CD4-positive, alpha-beta T cell treated with Interleukin-17A for 1 hour (primary cell): ENCODE measurements at places on chromosomes 6 and 20.
A peak's percentile ranks its signal among the peaks of the same experiment; 100 is the strongest.

- peak; percentile 5 for DNase-seq
Observed at GRCh38 chr6:154408891-154409500, 52.4 kb upstream of the IPCEF1 start.

DNA sequence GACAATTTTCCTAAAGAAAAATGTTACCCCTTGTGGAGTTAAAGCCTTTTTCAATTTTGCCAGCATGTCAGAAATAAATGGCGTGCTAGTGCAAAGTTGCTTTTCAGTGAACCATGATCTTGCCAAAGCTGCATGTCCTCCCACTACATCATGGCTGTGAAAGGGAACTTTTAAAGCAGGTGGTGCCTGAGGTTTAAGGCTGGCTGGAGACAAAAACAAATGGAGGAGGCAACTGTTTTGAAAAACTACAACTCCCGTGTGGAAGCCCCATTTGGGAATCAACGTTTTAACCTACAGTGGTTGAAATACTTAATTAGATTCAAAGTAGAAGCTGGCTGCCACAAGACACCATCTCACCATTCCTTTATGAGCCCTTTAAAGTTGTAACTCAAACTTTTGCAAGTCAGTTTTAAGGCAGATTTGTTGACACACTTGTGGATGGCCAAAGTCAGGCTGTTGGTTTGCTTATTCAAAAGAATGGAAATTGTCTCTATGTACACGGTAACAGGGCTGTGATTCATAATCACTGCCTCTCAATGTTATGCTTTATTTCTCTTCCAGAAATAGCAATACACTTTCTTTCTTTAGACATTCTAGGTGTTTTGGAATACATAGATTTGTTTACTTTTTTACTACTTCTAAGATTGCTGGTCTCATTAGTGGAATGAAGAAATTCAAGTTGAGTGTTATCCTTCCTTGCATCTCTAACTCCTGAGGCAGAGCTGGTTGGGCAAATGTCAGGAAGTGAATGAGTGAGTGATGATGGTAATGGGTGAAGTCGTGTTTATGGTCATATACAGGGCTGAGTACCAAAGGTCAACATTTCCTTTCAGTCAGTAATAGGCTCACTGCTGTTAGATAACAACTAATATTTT is 196.4 kb upstream of the GMDS start:
- DNase-seq, result no peak

GRCh38 chr6:3390698-3391097 is 66.2 kb downstream of the SLC22A23 start:
- no peak for DNase-seq

DNA sequence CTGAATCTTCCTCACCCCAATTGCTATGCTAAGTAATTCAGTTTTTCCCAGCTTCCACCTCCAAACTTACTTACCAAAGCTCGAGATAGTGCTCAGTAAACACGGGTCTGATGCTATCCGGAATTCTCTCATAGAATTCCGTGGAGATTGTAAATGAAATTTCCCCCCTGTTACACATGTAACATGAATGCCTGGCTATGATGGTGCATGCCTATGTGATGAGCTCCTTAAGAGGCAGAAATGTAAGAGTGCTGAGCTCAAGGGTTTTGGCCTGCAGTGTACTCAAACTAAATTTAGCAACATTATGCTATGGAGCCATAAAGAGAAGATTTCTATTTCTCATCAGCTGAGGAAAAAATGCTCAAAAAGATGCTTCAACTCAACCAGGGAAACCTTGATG is 133.4 kb upstream of the FUT9 start:
- no peak for DNase-seq

DNA sequence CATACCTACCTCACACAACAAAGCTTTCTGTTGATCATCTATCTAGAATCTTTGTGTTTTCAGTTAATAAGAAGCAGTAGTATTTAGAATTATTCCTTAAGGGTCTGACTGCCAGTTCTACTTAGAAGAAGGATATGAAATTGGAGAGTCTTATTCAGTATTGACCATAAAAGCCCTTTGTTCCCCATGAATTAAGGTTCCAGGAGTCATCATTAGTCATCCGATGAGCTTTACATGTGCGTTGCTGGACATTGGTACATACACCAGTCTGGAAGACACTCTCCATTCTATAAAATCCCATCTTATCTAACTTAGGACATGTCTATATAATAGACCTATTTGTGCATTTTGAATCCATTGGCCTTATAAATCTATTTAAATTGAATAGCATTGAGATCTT is 34.4 kb upstream of the RNF217 start:
- DNase-seq, result no peak

- DNase-seq, result no peak
Observed at GRCh38 chr6:32166411-32167061, 2.1 kb downstream of the EGFL8 start.

GRCh38 chr6:66897576-66897975 is 1190.5 kb upstream of the EYS start:
- no peak for DNase-seq

DNA sequence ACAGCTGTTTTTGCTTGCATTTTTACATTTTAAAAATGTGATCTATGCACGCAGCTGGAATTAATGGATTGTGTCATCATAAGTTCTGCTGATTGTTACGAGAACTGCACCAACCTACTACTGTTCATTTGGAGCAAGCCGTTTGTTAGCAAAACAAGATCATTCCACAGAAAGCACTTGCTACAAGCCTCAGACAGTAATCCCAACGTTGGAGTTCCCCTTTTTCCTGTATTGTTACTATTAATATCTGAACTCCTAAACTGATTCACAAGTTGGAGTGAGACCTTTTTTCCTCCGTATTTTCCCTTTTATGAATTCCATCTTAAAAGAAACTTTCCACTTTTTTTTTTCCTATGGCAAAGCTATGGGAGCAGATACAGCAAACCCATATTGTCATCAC is 3.5 kb downstream of the TENT5A start:
- no peak for DNase-seq

DNA sequence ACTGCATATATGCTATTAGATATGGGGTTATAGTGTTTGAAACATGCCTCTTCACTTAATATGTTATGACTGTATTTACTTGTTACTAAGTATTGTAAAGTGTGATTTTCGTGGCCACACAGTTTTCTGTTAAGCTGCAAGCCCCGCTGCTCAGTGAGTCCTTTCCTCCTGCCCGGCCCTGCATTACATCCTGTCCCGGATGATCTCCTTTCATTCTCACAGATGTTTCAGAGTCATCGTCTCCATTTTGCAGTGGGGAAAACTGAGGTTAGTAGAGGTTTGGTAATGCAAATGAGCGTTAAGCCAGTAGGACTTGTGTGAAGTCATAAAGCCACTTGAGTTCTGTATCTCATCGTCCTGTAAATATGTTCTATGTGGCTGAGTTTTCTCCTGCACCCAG is 155.5 kb downstream of the CFAP61 start:
- DNase-seq, result no peak

- no peak for DNase-seq
Observed at GRCh38 chr20:7210910-7211309, 443.4 kb downstream of the BMP2 start.

DNA sequence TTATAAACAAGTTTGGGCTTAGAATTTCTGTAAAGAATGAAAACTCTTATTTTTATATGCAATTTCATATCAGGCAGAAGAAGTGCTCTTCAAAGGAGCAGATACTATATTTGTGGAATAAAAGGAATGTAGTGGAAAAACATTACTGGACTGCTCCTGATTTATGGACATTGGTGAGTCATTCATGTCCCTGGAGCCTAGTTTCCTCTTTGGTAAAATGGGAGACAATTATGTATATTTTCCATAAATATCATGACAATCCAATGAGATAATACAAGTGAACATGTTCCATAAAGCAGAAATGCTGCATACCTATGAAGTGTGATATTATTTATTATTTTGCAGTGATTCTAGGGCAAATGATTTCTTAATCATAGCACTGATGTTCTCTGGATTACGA is 445.8 kb upstream of the CITED2 start:
- no peak for DNase-seq

- no peak for DNase-seq
Observed at GRCh38 chr20:10667077-10667401, 6.8 kb downstream of the JAG1 start.

DNA sequence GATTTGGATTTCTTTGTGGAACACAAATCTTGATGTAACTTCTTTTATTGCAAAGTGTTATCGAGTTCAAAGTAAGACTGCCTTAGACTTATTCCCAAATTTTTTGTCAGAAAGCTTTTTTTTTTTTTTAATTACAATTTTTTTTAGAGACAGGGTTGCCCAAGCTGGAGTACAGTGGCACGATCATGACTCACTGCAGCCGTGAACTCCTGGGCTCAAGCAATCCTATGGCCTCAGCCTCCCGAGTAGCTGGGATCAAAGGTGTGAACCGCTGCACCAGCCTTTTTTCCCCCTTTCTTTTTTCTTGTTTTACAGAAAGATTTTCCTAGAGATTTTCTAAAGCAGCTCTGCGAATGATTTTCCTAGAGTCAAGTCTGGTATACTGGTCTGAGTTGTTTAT is 2.8 kb downstream of the RIOK1 start:
- DNase-seq, result no peak

DNA sequence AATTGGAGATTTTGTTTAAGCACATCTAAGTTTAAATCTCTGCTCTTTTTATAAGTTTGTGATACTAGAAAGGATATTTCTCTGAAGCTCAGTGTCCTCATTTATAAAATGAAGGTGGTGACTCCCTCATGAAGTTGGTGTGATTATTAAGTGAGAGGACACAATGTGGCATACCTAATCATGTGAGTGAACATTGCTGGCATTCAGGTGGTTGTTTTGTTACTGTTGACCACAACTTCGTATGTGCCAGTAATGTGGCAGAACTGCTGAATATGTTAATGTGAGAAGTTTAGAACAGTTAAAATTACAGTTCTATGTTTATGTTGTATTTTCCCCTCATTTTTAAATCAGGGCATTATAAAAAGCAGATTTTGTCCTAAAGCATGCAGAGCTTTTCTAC is 127.2 kb downstream of the STXBP5 start:
- DNase-seq, result no peak

DNA sequence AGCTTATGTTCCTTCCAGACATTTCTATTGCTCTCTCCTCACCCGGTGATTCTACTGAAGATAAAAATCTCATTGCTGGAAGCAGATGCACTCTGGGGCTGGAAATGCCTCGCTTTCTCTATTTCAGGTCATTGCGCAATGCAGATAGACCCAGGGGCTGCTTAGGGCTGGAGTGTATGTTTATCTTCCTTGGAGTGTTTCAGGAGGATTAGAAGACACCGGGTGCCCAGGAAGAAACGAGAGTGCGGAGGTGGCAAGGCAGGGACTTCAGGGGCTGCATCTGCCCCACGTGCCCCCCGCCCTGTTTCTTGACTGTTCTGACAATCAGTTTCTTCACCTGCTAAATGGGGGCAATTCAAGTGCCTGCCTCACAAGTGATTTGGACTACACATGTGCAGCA is 45.6 kb upstream of the IYD start:
- no peak for DNase-seq

- no peak for DNase-seq
Observed at GRCh38 chr20:17661121-17661744, 20.8 kb downstream of the RRBP1 start.

DNA sequence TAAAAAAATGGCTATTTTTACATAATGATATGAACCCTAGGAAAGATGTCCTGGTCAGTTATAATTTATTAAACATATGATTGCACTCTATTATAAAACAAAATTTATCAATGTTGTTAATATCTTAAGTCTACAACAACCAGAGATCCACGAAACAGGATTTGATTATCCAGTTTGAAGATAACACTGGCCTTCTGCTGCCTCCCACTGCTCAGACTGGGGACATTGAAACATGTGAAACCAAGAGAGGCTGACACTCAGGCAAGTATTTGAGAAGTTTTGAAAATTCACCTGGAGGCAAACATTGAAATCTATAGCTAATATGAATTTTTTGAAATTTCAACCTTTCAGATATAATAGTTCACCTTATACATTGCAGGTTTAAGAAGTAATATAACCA is 219.3 kb upstream of the HSF2 start:
- DNase-seq, result no peak

- no peak for DNase-seq
Observed at GRCh38 chr20:47481330-47482216, 20.1 kb upstream of the NCOA3 start.

GRCh38 chr6:9503111-9503761 is 911.6 kb downstream of the TFAP2A start:
- no peak for DNase-seq
